ENCODE measurements at places on chromosomes 5 and 9.

DNA sequence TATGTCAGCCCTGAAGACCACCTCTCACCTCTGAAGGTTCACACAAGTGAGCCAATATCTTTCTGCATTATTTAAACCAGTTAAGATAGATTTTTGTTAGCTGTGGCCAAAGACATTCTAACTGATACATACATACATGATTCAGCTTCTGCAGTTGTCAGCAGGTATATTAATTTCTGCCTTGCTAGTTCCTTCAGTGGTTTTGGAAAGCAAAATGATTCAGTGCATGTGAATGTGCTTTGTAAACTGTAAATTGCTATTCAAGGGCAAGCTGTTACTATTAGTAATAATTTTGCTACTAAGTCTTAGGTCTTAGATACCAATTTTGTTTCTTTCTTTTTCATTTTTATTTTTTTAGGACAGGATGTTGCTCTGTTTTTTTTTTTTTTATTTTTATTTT, 89.2 kb upstream of the ERBIN start:
- no peak for DNase-seq

DNA sequence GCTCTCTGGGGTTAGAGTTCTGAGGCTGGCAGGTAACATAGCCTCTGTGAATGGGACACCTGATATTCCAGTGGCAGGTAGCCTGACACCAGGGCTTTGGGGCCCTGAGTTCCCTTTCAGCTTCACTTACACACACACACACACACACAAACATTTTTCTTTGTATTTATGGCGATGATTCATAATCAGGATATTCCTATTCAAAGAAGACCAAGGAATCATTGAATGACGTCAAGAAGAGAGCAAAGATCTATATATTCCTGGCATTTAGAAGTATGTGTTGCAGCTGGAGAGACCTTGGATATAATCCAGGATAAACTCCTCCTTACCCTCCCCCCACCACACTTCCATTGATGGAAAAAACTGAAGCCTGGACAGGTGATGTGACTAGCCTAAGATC, 7.9 kb upstream of the ENTREP1 start:
- no peak for DNase-seq

DNA sequence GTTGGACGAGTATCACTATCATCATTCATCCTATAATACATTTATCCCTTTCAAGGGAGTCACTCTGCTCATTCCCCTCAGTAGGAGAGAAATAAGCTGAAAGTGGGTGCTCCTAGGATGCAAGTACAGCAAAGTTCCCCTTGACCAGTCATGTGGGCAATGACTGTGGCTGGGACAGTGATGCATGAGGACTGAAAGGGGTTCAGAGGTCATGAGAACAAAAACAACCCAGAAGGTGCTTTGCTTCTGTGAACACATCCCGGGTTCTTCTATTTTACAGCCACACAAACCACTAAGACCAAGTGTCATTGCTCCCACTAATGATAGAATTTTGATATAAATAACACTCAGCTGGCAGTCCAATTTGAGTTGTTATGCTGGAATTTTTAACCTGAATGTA, 177.8 kb upstream of the ADCY2 start:
- no peak for DNase-seq

- DNase-seq: no peak
Measured at GRCh38 chr5:111165058-111165457, 59.1 kb upstream of the CAMK4 start.

GRCh38 chr9:130433168-130433946, 11.4 kb upstream of the ASS1 start:
- DNase-seq: peak; percentile 30

DNA sequence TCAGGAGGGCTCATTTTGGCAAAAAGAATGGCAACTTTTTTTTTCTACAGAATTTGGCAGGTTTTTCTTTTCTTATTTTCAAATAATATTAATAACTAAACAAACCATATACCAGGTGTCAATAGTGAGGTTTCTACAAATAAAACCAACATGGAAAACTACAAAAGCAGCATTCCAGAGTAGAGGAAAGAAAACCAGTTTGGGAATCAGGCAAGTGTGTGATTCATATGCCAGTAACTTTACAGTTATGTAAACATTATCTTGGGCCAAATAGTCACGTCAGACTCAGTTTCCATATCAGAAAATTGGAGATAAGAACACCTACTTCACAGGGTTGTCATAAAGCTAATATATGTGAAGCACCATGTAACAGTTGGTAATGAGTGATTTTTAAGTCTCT, 51.7 kb downstream of the FBXW11 start:
- no peak for DNase-seq

DNA sequence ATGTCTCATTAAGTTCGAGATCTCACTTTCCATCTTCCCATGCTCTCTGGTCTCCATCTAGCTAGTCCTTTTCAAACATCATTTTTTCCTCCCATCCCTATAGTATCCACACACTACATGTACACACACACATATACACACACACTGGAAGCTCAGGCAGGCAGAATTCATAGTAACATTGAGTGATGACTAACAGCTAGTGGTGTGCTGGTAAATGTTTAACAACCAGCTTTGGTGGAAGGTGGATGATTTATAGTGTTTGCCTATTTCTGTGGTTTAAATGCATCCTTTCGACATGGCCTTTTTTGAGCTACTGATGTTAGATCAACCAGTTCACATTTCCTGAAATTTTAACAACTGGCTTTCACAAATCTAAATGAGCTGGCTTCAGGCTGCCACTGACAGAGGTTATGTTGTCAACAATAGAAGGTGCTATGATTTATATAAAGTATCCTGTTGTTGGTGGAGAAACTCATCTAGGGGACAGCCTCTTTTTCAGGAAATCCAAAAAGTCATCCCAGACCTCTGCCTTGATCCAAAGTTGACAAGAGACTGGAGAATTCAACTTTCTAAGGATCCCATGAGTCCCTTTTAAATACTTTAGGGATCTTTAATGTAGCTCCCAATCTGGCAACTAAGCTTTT, 117.8 kb downstream of the CCDC192 start:
- no peak for DNase-seq

GRCh38 chr9:104326912-104327311, 177.2 kb upstream of the OR13F1 start:
- DNase-seq: no peak

DNA sequence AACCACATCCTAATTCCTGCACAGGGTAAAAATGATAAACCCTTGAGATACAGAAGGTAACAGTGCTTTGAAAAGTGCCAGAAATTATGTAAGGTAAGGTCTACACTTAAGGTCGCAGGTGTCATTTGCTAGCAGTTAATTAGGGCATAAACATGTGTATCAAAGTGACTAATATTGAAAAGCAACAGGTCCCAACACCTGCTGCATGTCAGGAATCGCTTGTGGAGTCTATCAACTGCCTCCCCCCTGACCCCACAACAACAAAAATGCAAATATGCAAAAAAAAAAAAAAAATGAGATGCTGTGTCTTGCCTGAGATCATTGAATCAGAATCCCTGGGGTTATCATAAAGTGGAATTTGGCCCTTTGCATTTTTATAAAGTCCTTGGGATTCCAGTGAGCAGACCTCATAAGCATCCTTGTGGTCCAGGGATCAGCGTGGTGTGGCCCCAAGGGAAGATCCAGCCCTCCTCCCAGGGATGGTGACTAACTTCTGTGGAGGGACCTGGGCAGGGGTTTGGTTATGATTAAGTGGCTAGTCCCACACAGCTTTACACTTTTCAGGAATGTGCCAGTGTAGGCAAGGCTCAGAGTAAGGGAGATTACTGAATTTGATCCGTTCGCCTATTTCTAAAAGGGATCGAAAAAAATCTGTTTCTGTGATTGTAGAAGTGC, 92.5 kb upstream of the TNFSF8 start:
- no peak for DNase-seq

DNA sequence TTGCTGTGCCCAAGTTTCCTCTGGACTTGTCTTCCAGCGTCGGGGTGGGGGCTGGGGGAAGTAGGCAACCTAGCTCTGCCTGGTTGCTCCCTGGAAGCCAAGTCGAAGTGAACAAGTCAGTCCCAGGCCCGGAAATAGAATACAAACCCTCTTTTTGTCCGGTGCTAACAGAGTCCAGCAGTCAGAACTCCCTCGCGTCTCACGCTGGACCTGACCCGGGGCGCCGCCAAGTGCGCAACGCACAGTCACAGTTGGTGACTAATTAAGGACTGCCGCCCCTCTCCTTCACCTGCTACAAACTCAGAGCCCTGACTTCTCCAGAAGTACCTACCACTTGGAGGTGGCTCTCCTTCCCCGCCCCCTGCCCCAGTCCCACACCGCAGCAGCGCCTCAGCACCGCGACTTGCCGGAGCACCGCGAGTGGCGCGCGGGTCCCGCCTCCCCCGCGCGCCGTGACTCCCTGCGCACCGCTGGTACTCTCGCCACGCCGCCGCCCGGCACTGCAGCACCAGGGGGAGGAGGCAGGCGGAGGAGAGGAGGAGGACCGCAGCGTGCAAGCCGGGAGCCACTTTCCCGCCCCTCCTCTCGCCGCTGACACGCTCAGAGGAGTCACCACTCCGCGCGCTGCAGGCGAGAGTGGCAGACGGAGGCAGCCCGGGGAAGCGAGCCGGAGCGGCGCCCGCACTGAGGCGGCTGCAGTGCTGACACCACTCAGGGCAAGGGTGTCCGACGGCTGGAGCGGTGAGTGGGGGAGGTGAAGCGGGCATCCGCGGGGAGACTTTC, at the start of gene SV2C:
Gene SV2C (plus strand): TSS at position 612 of the 783 bp plus-strand sequence. CDS start 48,368 bp downstream, outside the sequence.
- DNase-seq: no peak

- DNase-seq: no peak
Measured at GRCh38 chr9:136464241-136464640, 18.6 kb downstream of the SEC16A start.

DNA sequence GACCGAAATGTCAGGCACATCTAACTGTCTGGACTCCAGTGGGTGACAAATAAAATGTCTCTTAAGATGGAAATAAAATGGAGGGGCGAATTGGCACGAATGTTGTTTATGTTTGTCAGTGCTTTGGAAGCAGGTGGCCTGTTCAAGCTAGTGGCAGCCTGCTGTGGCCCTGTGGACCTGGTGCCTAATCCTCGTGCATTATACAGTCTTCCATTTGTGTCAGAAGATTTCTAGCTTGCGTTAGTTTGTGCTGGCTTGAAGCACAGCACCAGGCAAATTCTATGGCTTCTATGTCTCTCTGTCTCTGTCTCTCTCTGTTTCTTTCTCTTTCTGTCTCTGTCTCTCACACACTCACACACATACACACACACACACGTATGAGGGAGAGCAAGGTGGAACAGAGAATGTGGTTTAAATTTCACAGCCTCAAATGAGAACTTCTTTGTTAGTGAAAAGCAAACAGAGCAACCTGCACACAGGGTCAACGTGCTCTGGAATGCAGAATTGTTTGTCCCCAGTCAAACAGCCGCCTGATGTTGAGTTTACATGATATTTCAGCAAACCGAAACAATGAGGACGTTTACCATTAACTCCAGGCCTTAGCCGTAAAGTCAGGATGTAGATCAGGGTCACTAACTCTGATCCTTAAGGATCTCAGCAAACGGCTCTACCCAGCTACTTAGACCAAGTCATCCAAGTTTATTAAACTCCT, 39.0 kb upstream of the CD180 start:
- no peak for DNase-seq

DNA sequence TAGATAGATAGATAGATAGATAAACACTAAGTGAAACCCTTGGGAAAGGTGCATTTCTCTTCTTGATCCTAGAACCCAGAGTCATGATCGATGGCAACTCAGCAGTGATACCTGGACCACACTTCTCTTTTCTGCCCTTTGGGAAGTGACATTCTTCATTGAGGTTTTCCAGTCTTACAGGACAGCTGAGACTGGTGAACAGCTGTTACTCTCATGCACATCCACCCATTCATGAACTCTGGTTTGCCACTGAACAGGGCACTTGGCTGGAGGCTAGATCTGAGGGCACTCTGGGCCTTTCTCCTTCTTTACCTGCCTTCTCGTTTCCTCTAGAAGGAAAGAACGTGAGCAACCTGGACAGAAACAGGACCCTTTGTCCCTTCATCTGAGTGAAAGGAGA, 164.5 kb downstream of the DRD1 start:
- DNase-seq: no peak

DNA sequence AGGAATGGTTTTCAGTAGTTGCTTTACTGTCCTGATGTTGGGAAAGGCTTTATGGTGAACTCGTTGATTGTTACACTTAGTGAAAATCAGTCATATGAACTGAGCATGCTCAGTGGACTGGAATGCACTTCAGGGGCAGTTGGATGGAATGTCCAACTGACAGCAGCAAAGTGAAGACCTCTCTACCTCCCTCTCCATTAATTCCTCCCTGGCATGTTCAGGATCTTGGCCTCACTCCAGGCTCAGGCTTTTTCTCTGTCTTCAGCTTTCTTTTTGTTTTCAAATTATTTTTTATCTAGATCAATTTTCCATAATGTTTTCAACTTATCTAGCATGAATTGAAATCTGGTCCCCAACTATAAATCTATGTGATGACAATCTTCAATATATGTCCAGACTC, at the start of gene MROH2B:
Gene MROH2B (minus strand): TSS at position 101 of the 400 bp plus-strand sequence. CDS start 490 bp downstream, outside the sequence.
- no peak for DNase-seq

DNA sequence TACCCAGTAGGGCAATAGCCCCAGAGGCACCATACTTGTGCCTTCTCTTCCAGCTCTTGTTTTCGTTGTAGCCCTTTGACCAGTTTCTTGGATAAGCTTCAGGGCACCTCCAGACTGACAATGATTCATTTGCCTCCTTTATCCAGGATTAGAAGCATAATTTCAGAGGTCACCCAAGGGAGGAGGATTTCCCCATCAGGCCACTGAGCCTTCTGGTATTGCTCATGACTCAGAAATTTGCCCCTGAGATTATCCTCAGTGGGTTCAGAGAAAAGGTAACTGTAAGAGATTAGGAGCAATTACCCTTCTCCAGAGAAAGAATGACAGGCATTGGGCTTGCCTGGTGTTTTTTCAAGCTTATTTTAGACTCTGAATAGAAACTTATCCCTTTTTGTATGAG, 147.9 kb downstream of the MSX2 start:
- DNase-seq: no peak

DNA sequence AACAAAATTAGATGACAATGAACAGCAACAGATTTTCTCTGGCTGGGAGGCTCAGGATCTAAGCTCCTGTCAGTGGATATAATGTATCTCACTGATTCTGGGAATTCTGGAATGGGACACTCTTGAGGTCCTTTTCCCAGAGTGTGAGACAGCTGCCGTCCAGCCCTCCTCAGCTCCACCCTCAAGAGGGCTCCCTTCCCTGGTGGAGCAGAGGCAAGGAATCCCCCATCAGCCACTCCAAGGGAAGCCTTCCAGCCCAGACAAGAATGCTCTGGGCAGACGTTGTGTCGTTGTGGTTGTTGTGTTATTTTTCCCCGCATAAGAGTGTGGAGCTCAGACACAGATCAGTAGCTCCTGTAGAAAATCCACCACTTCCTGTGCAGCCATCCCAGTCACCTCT, 47.7 kb upstream of the ATP10B start:
- DNase-seq: no peak

GRCh38 chr5:65209341-65209740, 272.4 kb downstream of the ADAMTS6 start:
- no peak for DNase-seq
